ENCODE measurements at places on chromosomes 2 and 18. TPM values are rescaled to one million over a fixed set of nuclear protein-coding genes. Genes with fewer than 3 reads are reported as not detected.

GRCh38 chr2:23934259-23934658 is 6.0 kb upstream of the UBXN2A start:
- H3K4me3 ChIP-seq = no peak overlapping the region
- H3K36me3 ChIP-seq = no peaks in the 10 kb centered on the region
- no peaks in the 10 kb centered on the region for H3K27me3 ChIP-seq
- no peak overlapping the region for H3K27ac ChIP-seq
- no peaks in the 10 kb centered on the region for H3K4me1 ChIP-seq

DNA sequence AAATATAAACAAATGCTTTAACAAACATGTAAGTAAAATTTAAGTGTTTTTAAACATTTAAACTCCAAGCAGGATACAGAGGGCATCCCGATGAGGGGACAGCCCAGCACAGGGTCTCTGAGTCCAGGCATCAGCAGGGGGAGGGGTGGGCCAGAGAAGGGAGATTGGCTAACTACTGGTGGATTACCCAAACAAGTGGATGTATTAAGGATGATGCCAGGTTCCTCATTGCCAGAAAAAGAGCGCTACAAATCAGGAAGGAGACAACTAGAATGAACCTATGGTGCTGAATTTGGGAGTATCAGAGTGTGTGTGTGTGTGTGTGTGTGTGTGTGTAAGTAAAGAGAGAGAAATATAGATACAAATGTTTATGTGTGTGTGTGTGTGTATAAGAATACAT is 162.0 kb upstream of the RMP24 start:
- H3K27me3 ChIP-seq = no peaks in the 10 kb centered on the region
- no peaks in the 10 kb centered on the region for H3K36me3 ChIP-seq
- no peaks in the 10 kb centered on the region for H3K4me1 ChIP-seq
- no peak overlapping the region for H3K27ac ChIP-seq
- no peak for DNase-seq

- H3K4me1 ChIP-seq = no peaks in the 10 kb centered on the region
- no peaks in the 10 kb centered on the region for H3K27me3 ChIP-seq
- DNase-seq = no peak
- no peak overlapping the region for H3K4me3 ChIP-seq
- H3K36me3 ChIP-seq = peaks cover 7% of the 10 kb centered on the region
Measured at GRCh38 chr2:61247204-61247812, 85.3 kb downstream of the C2orf74 start.

Gene DGKD
- 32.3 TPM for total RNA-seq

- no peaks in the 10 kb centered on the region for H3K27me3 ChIP-seq
- H3K27ac ChIP-seq = no peak overlapping the region
Measured at GRCh38 chr2:46125798-46126197, 171.4 kb upstream of the EPAS1 start.

Gene CD8B2
- total RNA-seq = 0.09 TPM
